NB4 (cell line): ENCODE measurements at places on chromosomes 7 and 10.
A peak's percentile ranks its signal among the peaks of the same experiment; 100 is the strongest.

- peak; percentile 47 for DNase-seq
Measured at GRCh38 chr10:106997721-106998120, 166.8 kb downstream of the SORCS1 start.

GRCh38 chr10:119100434-119101238 is 3.3 kb upstream of the DENND10 start:
- DNase-seq = no peak

DNA sequence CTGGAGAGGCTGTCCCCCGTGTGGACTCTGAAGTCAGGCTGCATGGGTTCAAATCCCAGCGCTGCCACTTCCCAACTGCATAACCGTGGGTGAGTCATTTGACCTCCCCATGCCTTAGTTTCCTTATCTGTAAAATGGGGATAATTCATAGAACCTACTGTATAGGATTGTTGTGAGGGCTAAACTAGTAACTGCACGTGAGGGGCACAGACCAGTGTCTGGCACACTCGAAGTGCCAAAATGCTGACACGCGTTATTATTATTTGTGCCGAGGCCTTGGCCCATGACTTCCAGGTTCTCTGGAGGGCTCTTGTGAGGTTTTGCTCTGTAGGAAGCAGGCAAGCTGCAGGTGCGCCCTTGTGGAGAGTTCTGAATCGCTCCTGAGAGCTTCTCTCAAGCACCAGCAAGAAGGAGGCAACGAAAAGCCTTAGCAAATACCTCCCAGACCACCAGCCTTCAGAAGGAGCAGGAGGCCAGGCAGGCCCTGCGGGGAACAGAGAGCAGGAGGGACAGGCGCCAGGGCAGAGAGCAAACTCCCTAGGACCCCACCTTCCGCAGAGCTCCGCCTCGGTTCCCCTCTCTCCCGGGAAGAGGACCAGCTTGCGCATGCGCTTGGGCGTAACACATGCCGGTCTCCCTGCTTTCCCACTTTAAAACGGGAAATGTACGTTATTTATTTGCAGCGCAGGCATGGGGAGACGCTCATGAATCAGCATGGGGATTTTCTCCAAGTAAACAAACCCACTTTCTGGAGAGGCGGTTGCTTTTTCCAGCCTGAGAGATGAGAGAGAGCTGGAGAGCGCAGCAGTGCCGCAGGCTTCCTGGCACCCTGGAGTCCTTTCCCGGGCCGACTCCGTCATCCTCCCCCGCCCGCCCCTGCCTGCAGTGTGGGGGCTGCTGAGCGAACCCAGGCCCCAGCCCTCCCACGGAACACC is 39.6 kb downstream of the SORCS3 start:
- no peak for DNase-seq

GRCh38 chr10:105171945-105172344 is 530.9 kb downstream of the SORCS3 start:
- no peak for DNase-seq

GRCh38 chr7:100413889-100414288 is 14.6 kb downstream of the ZCWPW1 start:
- DNase-seq = no peak

DNA sequence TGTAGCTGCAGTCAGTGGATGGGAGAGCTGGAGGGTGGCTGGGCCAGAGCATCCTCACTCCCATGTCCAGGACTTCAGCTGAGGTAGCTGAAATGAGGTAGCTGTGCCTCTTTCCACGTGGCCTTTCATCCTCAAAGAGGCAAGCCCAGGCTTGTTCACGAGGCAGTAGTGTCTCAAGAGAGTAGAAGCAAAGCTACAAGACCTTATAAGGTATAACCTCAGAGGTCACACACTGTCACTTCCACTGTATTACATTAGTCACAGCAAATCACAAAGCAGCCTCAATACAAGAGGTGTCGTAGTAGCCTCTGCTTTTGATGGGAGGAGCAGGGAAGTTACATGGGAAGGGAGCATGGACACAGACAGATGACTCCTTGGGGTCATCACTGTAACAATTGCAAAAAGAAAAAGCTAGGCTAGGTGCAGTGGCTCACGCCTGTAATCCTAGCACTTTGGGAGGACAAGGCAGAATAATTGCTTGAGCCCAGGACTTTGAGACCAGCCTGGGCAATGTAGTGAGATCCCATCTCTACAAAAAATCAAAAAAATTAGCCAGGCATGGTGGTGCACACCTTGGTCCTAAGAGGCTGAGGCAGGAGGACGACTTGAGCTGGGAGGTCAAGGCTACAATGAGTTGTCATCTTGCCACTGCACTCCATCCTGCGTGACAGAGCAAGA is 97.5 kb downstream of the SKIDA1 start:
- peak; percentile 4 for DNase-seq

GRCh38 chr10:26743091-26743490 is 45.6 kb downstream of the PDSS1 start:
- DNase-seq = no peak

DNA sequence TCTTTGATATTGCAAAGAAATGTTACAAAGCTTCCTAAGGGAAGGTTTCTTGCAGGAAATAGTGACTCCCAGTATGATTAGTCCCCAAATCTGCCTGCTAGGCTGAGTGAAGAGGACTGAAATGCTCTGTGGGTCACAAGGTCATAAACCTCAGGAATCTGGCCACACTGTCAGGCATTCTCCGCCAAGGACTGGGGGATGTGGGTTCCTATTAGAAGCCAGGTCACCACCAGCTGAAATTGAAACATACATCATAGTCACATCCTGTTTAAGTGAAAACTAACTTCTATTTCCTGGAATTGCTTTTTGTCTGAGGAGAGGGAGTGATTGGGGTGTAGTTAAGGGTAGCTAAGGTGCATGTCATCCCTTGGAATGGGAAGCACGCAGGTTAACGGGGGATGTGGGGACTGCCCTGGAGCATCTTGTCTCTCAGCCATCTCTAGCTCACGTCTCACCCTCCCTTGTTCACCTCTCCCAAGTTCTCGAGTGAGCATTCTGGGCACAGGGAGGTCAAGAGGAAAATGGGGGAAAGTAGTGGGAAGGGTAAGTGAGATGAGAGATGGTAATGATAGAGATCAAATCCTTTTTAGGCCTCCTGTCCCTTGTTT is 12.0 kb upstream of the GSAP start:
- DNase-seq = no peak

DNA sequence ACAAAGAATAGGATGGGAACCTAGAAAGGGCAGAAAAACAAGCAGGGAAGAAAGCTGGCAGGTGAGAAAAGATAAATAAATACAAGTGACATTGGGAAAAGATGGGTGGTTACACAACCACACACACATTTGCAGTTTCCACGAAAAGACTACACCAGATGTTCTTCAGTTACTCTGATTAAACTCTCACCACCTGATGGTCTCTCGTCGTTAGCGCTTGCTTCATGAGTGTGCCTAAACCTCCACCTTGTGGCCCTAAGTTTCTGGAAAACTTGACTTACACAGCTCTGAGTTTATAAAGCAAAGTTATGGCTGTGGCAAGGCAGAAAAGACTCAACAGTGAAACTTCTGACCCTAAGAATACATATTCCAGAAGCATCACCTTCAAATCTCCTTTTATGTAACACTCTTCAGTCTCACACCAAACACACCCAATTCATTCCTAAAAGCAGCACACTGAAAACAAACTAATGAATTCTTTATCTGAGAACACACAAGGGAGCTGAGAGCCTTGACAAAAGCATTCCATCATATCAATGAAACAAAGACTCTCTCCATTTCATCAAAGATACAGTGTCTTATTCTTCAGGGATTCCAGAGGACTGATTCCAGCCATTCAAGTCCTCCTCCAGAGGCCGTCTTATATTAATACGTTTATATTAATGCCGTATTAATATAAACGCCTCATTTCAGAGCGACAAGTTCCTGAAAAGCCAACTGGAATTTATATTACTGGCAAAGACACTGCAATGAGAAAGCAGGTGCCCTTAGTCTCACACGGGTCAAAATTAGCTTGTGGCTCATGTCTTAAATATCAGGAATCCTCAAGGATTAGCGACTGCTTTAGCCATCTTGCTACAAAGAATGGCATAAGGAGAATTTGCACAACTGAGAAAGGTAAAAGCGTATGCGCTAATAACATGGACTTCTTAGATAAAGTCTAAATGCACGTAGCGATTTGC is 77.6 kb downstream of the RNF216 start:
- DNase-seq = no peak

DNA sequence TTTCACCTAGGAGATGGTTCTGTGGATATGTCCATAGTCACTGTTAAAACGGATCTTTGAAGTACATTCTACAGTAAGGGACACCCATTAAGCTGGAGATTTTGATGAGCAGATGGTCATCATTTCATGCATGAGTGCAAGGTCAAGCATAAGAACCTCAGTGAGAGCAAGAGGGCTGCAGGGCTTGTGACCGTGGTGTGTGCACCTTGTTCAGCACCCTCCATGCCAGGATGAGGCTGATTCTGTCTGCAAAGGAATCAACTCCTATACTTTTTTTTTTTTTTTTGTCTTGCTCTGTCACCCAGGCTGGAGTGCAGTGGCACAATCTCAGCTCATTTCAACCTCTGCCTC is 17.6 kb downstream of the PDSS1 start:
- DNase-seq = no peak

GRCh38 chr7:50621973-50622490 is 56.8 kb upstream of the DDC start:
- no peak for DNase-seq

DNA sequence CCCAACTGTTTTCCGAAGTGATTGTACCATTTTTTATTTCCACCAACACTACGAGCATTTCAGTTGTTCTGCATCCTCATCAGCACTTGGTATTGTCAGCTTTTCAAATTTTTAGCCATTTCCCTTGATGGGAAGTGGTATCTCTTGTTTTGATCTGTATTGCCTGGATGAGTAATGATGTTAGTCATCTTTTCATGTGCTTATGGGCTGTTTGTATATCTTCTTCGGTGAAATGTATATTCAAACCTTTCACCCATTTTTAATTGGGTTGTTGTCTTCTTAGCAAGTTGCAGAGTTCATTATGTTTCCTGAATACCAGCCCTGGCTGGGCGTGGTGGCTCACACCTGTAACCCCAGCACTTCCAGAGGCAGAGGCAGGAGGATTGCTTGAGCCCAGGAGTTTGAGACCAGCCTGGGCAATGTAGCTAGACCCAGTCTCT is 22.1 kb downstream of the CLIP2 start:
- peak; percentile 59 for DNase-seq

- DNase-seq = peak; percentile 85
Measured at GRCh38 chr7:140242057-140243031, 65.6 kb upstream of the KDM7A start.

DNA sequence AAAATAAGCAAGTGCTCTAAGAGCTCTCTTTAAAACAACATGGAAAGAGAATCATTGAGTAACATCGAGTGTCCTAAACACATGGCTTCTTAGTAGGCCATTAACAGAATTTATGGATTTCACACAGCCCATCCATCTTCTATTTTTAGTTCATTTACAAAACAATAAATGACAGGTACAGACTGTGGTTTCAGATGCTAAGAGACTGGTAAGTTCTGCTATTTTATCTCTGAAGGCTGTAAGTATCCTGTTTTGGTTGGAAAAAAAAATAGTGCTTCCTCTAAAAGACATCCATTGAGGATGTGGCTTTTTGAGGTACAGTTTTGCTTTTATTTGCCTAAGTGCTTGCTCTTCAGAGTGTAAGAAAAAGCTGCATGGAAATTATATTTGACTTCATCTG is 27.4 kb upstream of the GNAI1 start:
- no peak for DNase-seq

GRCh38 chr10:131162866-131163843 is 148.4 kb downstream of the TCERG1L start:
- DNase-seq = no peak

DNA sequence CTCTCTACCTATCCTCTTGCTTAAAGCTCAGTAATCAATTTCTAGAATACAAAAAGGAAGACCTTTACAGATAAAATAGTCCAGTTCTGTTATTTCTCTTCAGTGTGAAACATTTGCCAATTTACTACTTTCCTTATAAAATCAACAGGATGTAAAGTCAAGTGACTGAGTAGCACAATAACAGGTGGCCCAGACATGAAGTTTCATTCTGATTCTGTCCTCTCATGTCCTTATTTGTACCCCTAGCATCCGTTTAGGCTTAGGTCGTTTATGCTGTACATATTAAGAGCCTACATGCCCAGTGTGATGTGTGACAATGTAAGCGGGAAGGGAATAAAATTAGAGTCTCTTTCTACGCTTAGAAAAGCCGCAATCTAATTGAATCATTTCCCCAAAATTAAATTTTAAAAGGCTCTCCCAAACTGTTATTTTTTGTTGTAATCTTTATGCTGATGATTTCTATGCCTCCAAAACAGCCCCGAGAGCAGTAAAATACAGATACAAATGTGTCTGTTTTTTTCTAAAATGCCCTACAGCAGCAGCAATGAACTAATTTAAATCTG is 29.1 kb downstream of the EPC1 start:
- DNase-seq = no peak

DNA sequence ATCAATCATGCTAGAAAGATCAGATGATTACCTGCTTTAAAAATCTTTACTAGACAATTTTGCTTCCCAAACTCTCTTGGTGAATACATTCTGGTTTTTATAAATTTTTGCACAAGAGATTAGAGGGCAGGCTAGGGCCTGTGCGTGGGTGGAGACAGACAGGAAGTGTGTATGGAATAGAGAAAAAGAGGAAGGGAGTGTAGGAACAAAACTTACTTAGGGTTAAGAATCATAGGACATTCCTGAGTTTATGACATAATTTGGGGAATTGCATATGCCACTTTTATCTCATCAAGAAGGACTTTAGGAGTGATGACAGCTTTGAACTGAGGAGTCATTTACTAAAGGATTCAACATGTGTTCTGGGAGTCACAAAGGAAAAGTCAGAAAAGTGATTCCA is 31.3 kb downstream of the LAMB1 start:
- DNase-seq = peak; percentile 39

DNA sequence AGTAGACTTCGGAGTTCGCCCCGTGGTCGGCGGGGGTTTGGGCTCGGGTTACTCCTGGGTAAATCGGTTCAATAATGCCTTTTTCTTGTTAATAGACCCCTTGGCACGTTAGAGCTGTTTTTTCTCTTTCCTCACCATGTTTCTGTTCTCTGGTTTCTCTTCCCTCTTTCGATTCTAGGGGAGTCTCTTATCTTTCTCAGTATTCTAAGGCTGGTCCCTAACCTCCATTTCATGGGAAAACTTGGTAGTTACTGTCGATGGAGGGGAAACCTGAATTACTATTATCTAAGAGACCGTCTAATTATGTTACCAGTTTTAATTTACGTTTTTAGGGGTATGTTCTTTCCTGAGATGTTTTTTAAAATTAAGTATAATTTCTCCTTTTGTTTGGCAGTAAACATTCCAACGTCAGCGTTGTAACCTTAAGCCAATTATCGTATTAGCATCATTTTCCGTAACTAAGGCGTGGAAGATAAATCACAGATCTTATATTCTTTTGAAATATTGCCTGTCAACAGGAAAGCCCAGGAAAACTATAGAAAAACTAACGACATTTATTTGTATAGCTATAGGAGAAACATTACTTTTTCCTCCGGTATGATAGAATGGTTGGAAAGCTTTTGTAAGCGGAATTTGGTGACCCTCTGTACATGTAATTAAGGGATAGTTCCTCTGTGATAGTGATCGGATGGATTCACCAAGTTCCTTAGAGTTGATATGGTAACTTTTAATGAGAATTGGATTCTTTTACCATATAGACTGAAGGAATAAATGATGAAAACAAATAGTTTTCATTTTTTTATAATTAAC is 847 bp downstream of the BTAF1 start:
- no peak for DNase-seq

GRCh38 chr10:118256825-118257570 is 85.1 kb downstream of the FAM204A start:
- DNase-seq = no peak

- DNase-seq = no peak
Measured at GRCh38 chr10:25805986-25806385, 128.0 kb upstream of the MYO3A start.
